ENCODE measurements at places on chromosomes 3 and 15. TPM values are rescaled to one million over a fixed set of nuclear protein-coding genes. Genes with fewer than 3 reads are reported as not detected.

TTLL13 gene
- 0.23 TPM for total RNA-seq

PRR20G gene
- not detected for total RNA-seq

AP3S2 gene
- total RNA-seq: 15.2 TPM

SLITRK3 gene
- not detected for total RNA-seq

ISL2 gene
- total RNA-seq: 0.12 TPM

HES1 gene
- 4.3 TPM for total RNA-seq
